ENCODE measurements at places on chromosomes 2 and 18. TPM values are rescaled to one million over a fixed set of nuclear protein-coding genes. Genes with fewer than 3 reads are reported as not detected.

UGT1A8 gene
- total RNA-seq: not detected

GPAT2 gene
- total RNA-seq: 0.60 TPM

TUBB6 gene
- 823 TPM for total RNA-seq

MLPH gene
- total RNA-seq: 3.3 TPM

CD207 gene
- total RNA-seq: 0.11 TPM

ATP6V1B1 gene
- total RNA-seq: not detected

LRP2 gene
- under 0.01 TPM for total RNA-seq

FSIP2 gene
- total RNA-seq: under 0.01 TPM

ASNSD1 gene
- 48.9 TPM for total RNA-seq

TMEM247 gene
- not detected for total RNA-seq

PREPL gene
- total RNA-seq: 14.7 TPM

C2orf78 gene
- not detected for total RNA-seq

ASPRV1 gene
- total RNA-seq: 0.26 TPM

LIMS3 gene
- 17.3 TPM for total RNA-seq

POMC gene
- total RNA-seq: 0.54 TPM

TUBA4B gene
- total RNA-seq: not detected

DSC2 gene
- total RNA-seq: 0.09 TPM

ABCG5 gene
- total RNA-seq: not detected

LRRTM4 gene
- total RNA-seq: not detected
